Kidney capillary endothelial cell (primary cell): ENCODE measurements at places on chromosomes 16 and 17.

GRCh38 chr17:5097101-5097834 is 14.4 kb downstream of the ZNF232 start:
- DNase-seq, result no peak

- no peak for DNase-seq
Measured at GRCh38 chr16:73062743-73063733, 15.1 kb upstream of the ZFHX3 start.

DNA sequence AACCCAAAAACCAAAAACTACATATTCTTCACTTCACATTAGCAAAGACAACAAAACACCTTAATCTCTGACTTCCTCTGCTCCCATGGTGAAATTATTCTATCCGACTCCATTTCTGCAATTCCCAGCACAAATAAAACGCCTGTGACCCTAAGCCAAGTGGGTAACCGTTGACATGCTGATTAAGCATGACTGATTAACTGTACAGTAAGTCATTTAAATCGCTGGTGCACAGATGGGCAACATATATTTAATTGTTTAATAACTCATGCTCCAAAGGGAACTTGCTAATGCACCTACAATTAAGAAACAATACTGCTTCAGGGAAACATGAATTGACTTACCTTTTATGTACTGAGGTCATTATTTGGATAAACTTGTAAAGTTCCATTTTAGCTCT is 436.7 kb downstream of the KIF2B start:
- DNase-seq, result no peak

DNA sequence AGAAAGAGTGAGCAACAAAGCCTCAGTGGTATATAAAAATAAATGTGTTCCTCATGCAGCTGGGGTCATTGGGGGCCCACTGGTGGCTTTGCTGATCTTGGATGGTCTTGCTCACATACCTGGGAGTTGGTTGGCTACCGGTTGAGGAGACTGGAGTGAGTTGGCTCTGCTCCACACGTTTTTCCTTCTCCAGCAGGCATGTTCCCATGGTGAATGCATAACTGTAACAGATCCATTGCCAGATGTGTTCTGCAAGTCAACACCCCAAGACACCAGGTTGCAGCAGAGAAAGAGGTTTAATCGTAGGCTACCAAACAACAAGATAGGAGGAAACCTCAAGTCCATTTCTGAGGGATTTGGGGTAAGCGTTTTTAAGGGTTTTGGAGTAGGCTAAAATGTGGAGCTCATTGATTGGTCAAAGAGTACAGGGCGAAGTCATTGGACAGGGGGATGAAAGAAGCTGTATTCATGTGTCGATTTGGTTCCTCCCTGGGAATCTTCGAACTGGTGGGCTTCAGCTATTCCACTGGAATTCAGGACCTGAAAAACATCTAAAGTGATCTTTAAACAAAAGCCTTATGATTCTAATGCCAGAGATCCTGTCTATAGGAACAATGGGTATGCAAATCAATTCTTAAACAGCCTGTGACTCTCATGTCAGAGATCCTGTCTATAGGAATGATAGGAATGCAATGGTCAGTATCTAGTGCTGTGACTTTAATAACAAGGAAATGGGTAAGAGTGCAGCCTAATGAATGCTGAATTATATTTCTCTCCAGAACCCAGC is 467.5 kb upstream of the C16orf82 start:
- no peak for DNase-seq

GRCh38 chr17:39705786-39706348 is 6.0 kb downstream of the ERBB2 start:
- DNase-seq, result no peak

DNA sequence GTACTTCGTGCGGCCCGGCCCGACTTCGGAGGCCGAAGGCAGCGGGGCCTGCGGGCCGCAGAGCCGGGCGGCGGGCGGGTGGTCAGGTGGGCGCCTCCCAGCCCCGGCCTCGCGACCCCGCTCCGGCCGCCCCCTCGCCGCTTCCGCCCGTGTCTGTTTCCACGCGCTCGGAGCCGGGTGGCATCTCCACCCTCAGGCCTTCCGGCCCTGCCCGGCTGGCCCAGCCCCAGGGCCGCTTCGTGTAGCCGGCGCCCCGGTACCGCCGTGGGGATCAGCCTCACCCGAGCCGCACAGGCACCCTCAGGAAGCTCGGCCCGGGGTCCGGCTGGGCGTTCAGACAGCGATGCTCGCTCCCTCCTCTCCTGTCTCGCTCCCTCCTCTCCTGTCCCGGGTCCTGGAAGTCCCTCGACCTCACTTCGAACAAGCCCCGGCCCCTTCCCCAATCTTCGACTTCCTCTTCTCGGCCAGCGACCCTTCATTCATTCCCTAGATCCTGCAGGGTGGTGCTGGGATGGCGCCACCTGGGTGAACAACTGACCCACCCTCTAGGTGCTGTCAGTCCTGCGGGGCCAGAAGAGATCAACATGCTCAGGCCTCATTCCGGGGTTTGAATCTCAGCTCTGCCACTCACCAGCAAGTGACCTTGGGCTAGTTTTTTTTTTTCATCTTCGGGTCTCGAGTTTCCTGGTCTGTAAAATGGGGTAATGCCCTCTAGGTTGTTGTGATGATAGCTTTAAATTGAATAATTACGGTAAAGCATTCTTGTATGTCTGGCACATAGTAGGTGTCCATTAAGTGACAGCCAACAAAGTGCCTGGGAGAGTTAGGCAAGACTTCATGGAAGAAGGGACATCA is 610 bp downstream of the VPS4A start:
- peak; percentile 16 for DNase-seq

DNA sequence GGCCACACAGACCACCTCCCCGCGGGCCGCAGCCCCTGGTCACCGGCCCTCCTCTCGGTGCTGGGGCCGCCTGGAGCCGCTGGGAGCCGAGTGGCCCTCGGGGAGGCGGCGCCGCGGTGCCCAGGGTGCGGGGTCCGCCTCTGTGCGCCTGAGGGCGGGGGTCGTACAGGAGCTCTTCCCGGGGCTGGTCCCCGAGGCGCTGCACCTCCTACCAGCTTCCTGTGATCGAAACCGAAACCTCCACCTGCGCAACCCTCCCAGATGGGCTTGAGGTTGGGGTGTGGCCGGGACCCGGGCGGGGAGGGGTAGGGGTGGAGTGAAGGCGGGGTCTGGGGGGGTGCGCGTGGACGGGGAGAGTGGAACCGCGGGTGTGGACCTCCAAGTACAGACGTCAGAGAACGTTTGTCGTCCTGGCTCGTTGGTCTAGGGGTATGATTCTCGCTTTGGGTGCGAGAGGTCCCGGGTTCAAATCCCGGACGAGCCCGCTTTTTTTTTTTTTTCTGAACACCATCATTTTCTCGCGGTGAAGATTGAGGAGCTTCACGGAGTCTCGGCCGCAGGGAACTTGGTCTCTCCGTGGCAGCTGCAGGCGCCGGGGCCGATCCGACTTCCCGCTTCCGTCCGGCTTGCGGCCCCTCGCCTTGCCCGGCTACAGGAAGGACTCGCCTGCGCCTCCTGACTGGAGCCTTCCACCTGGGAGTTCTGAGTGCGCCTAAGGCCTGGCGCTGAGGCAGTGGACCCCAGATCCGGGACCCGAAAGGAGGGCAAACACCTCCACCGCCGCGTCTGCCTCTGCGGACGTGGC is 23.9 kb downstream of the ZNF213 start:
- peak; percentile 81 for DNase-seq

DNA sequence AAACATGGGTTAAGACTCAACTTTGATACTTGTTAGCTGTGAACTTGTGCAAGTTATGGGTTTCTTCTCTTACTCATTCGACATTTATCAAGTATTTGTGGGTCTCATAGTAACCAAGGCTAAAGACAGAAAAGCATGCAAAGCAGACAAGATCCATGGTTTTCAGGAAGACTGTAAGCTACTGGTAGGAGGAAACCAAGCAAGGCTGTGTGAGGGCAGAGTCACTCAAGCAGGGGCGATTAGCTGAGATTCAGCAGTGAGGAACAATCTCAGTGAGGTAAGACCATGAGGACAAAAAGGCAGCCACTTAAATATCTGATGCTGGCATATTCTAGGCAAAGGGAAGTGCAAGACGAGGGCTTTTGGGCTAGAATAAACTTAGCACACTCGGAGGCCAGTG is 29.5 kb downstream of the MBTD1 start:
- DNase-seq, result no peak

GRCh38 chr17:8985054-8985701 is 19.7 kb upstream of the PIK3R5 start:
- DNase-seq, result no peak

GRCh38 chr17:50258647-50259476 is 15.4 kb upstream of the TMEM92 start:
- DNase-seq, result no peak

DNA sequence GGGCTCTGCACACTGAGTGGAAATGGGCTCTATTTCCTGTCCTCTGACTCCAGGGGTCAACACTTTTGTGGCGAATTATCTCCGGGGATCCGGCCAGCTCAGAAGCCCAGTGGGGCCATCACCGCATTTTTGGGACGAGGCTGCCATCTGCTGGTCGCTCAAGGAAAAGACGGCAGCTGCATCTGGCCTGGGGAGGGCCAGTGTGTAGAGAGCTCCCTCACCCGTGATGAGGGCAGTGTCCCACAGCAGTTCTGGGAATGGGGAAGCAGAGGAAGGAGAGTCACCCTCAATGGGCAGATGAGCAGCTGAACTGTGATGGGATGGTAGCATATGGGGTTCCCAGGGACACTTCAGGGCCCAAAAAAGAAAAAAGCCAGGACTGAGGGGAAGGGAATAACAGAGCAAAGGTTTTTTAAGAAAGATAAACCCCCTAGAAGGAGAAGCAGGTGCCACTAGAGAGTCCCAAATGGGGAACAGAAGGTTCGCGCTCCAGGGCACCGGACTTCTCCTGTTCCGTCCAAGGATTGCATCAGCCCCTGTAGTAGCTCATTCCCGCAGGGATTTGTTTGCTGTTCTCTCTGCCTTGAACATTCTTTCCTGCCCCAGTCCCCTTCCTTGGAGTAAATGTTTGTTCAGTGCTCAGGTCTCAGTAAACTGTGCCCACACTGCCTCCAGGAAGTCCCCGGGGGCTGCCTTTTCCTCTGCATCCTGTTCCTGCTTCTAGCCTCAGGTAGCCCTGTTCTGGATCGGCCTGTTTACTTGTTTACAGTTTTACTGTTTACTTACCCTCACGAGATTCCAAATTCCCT is 9.3 kb upstream of the ABCC12 start:
- peak; percentile 60 for DNase-seq

DNA sequence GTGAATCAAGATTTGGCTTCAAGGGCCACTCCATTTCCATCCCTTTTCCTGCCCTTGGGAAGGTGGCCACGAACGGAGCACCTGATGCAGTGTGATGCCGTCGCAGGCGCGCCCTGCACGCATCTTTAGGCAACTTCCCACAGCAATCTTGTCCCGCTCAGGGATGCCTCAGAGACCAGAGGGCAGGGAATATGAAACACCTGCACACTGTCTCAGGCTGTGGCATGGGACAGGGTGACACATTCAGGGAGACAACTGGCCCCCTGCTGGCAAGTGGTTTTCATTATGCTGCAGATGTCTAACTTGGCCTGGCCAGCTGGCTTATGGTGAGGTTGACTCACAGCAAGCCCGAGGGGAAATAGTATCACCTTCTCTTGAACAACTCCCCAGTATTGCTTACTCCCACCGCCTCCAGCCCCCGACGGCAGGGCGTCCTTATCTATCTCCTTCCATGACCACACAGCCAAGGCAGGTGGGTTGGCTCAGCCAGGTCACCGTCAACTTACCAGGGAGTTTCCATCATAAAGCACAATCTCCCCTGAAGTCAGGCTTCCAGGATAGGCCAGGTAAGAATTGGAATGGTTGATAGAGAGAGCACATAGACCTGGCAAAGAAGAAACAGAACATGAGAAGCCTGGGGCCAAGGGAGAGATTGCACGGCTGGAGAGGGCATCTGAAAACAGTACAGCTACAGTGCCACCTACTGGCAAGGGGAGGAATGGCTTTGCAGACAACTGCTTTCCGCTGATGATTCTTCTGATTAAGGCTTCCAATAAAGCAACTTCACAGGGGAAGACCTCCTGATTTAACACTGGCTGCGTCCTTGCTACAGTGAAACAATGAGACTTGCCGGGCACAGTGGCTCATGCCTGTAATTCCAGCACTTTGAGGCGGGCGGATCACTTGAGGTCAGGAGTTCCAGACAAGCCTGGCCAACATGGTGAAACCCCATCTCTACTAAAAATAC is 21.1 kb downstream of the WIPI1 start:
- DNase-seq, result peak; percentile 79

DNA sequence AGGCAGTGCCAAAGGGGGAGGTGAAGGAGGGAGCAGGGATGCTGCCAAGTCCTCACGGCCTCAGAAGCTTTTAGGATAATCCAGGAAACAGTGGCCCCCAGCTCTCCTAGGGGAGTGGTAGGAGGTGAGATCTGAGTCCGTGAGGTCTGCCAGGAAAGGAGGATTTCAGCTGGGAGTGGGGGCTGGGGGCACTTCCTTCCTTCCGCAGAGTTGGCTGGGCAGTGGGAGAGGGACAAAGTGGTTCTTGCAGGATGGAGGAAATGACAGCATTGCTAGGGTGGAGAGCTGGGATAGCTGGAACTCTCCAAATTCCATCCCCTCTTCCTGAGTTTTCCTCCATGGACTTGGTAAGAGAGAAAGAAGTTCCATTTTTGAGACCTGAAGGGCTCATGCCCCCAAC is 4.8 kb upstream of the SP6 start:
- DNase-seq, result peak; percentile 67

DNA sequence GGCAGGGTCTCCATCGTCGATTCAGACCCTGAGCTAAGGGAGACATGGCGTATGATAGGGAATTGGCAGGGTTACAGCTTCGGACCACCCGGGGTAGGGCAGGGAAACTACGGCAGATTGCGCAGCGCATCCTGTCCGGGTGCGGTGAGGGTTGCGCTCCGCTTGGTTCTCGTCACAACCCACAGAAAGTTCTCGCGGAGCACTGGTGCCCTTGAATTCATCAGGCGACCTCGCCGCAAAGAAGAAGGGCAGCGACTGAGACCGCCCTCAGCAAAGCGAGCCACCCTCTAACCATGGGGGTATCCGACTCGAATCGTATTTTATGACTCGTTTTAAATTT is 1.2 kb downstream of the HS3ST3B1 start:
- peak; percentile 36 for DNase-seq

DNA sequence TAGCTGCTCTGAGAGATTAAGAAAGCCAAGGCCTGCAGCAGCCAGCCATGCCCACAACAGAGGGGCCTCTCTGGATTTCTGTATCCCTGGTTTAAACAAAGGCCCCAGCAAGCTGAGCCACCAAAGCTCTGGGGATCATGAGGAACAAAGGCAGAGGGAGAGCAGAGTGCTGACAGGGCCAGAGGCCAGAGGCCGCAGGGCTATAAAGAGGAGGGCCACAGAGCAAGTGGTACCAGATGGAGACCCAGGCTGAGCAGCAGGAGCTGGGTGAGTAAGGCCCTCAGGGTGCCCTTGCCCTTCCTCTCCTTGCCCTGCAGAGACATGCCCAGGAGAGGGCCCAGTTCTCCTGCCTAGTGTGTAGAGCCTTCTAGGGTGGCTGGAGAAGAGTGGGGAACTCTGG is at the start of gene CRYBA1:
Gene CRYBA1 (plus strand): TSS at position 232 of the 400 bp plus-strand sequence. CDS start 5 bp downstream, at position 237.
- no peak for DNase-seq

- DNase-seq, result peak; percentile 51
Measured at GRCh38 chr17:42312285-42313130, 24.2 kb downstream of the STAT5A start.

DNA sequence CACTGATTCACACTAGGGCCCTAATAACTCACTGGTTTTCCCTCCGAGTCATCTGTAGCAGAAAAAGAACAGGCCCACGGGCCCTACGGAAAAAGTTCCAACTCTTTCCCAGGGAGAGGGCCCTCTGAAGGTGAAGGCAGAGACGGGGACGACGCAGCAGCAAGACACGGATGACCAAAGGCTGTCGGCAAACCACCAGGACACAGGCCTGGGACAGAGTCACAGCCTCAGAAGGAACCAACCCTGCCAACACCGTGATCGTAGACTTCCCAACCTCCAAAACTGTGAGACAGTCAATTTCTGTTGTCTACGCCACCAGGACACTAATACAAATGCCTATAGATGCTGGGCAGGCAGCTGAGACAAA is 5.2 kb upstream of the SPHK1 start:
- no peak for DNase-seq

- no peak for DNase-seq
Measured at GRCh38 chr17:50221266-50221863, 19.9 kb upstream of the COL1A1 start.
